Stromal cell of bone marrow (primary cell): ENCODE measurements at places on chromosomes 12 and 14.

DNA sequence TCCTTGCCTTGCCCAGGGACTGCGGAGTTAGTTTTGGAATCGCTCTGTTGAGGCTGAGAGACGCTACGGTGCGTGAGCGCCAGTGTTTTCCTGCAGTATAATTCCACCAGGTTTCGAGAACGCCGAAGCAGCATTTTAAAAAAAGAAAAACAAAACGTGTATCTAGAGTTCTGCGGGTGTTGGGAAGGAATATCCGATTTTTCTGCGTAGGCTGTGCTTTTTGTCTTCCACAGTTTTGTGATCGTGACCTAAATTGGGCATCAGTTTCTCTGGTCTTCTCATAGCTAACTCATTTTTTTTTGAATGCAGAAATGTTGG is 778 bp downstream of the DNM1L start:
- no peak for DNase-seq

DNA sequence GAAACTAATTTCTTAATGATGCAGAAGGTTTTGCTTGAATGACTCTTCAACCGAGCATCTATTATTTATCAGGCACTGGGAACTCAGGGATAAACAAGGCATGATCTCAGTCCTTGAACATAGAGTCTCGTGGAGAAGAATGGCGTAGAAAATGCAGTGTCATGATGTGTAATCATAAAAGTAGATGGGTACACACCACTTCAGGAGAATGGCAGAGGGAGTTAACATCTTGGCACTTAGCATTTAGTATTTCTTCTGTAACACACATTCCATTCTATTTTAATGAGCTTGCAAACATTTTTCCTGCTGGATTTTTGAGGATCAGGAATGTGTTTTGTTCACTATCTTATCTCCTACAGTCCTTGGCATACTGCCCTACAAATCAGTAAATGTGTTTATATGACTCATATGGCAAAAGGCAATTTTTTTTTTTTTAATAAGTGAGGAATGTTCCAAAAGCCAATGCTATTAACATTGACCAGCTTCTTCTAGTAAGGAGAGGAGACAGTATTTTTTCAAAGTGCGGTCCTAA is 3.8 kb downstream of the TXNRD1 start:
- DNase-seq, result peak; percentile 83

GRCh38 chr12:11868027-11868426 is 202.7 kb upstream of the BCL2L14 start:
- no peak for DNase-seq

- DNase-seq, result no peak
Measured at GRCh38 chr14:99509871-99510555, 28.8 kb downstream of the CCNK start.

GRCh38 chr14:69535230-69535848 is 39.3 kb downstream of the CCDC177 start:
- peak; percentile 38 for DNase-seq

DNA sequence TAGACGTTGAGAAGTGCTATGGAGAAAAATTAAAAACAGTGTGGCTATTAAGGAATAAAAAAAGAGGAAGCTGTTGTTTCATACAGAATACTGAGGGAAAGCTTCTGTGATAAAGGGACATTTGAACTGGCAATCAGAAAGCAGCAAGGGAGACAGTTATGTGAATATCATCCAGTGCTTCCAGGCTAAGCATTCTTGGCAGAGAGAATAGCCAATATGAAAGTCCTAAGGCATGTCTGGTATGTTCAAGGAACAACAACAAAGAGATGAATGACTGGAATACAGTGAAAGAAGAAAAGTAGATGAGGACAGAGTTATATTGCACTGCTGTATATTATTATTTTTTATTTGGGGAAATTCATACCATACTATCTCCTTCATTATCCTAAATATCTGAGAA is 23.9 kb downstream of the SCAF11 start:
- DNase-seq, result peak; percentile 23

DNA sequence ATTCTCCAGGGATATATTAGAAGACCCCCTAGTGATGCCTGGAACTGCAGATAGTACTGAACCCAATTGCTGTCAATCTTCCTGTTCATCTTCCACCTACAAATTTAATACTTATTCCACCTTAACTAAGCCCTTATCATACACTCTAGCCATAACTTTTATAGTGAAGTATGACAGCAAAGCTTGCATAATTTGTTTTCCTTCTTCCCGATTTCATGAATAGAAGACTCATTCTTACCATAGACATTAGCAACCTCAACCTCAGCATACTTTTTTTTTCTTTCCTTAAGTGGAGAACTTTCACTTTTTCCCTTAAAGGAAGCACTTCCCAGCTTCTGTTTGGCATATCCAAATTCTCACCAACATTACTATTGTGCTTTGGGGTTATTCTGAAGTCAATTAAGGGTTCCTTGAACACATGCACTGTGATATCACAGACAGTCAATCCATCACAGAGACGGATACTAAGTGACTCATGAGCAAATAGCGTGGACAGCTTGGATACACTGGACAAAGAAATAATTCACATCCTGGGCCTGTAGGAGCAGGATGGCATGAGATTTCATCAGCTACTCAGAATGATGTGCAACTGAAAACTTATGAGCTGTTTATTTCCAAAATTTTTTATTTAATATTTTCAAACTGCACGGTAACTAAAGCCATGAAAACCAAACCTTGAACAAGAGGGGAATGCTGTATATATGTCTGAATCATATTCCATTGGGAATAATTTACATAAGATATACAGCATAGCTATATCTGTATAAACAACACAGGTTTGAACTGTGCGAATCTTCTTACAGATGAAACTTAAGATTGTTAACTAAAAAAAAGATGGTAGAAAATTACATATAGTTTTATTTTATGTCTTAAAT is 63.9 kb downstream of the SYT1 start:
- DNase-seq, result peak; percentile 21

DNA sequence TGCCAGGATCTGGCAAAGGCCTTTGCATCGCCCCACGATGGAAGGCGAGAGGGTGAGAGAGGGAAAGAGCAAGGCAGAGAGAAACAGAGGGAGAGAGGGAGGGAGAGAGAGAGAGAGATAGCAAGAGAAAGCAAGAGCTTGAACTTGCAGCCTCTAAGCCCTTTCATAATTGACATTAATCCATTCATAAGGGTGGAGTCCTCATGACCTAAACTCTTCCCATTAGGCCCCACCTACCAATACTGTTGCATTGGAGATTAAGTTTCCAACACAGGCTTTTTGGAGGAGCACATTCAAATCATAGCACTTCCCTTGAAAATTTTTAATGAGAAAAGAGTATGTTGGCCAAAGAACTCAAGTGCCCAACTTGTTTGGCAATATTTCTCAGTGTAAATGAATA is 48.6 kb upstream of the ZDHHC17 start:
- DNase-seq, result no peak

DNA sequence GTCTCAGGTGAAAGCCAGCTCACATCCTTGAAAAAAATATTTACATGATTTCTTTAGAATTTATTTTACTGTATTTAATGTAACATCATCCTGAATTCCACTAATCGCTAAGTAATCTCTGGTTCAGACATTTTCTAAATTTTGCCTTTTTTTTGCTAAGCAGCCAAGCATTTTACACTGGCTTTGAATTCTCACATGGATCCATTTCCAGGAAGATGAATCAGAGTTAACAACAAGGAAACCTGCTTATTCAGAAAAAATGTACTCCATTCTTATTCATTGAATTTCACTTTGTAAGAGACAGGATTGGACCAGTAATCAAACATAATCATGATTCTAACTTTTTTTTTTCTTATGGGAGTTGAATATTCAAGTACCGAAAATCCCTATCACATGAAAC is 1785.1 kb upstream of the FLRT2 start:
- peak; percentile 1 for DNase-seq

DNA sequence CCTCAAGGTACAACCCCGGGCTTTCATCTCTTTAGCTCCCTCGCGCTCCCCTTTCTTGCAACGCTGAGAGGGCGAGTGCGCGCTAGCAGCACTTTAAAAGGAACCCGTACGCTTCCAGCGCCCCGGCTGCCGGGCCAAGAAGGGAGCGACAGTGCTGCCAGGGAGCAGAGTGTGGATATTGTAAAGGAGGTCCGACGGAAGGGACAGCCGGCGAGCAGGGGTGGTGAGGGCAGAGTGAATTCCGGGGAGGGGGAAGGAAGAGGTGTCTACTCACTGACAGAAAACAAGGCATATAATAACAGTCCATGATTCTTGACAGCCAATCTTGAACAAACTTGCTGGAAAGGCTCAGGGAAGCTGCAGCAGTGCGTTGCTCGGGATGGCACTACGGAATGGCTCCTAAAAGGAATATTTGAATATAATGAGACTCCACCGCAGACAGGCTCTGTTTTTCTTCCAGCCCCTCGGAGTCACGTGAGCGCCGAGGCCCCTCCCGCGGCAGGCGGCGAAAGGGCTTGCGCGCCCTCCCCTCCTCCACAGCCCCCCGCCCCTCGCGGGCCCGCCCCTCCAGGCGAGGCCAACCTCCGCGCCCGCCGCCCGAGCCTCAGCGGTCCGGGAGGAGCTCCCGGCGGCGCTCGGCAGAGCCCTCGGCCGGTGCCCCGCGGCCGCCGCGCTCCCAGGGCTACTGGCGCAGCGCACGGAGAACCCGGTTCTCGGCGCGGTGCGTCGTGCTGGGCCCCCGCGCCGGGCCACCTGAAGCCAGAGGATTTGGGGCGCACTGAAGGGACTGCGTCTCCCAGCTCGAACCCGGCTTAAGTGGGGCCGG is 3.4 kb downstream of the BMP4 start:
- DNase-seq, result peak; percentile 51

DNA sequence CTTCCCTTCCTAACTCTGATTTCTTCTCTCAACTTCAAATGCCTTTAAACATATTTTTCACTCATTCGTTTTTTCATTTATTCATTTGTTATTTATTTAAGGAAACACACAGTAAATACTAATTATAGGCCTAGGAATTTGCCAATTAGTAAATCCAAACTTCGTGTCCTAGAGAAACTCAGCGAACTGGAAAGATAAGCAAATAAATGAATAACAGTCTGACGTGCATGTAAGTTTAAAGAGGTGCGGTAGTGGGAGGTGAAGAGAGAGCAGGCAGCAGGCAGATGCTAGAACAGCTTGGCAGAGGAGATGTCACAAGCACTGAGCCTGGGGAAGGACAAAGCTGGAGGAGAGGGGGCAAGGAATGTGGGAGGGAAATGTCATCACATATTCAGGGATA is 228.2 kb downstream of the DPY19L2 start:
- no peak for DNase-seq

GRCh38 chr12:59597385-59597781 is 1.6 kb downstream of the SLC16A7 start:
- DNase-seq, result peak; percentile 95

DNA sequence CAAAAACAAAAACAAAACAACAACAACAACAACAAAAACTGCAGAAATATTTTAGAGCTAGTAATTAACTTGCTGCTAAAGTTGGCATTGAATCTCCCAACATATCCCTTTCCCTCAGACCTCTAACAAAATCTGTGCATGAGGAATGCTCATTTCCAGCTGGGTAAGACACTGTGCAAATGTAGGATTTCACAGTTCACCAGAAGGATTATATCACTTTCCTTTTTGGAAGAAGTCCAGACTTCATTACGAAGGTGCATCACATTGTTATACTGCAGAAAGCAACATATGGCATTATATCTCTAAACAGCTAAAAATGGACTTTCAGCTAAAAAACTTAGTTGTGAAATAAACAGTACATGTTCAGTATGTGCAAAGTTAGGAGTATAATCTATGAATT is 341.8 kb downstream of the FSCB start:
- DNase-seq, result no peak

DNA sequence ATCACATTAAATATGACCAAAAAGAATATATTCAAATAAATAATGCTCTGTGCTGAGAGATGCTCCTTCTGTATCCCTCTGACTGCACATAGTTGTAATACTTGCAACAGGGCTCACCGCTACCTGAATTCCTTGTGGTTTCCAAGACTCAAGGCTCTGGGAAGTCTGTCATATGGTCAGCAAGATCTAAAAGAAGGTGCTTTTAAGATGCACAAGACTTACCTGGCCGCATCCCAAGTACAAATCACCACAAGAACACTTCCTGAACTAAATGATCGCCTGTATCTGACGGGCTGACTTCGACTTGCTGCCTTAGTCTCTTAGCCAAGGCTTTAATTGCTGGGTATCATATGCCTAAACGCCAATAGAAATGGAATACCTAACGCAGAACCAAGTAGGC is 67.2 kb downstream of the HECTD4 start:
- DNase-seq, result no peak

DNA sequence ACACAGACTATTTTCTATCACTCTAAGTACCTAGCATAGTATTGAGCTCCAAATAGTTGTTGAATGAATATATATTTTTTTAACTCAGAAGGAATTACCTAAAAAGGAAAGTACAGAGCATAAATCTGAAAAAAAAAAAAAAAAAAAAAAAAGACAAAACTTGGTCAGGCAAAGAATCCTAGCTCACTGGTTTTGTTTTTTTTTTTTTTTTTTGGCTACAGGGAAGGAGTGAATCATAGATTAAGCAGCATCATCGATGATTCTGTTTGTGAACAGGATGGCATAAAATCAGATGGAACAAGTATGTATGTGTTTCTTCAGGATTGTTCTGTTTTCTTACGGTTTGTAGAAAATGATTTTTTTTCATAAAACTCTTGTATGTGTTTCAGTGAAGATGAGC is 66.1 kb upstream of the BCAT1 start:
- peak; percentile 48 for DNase-seq

DNA sequence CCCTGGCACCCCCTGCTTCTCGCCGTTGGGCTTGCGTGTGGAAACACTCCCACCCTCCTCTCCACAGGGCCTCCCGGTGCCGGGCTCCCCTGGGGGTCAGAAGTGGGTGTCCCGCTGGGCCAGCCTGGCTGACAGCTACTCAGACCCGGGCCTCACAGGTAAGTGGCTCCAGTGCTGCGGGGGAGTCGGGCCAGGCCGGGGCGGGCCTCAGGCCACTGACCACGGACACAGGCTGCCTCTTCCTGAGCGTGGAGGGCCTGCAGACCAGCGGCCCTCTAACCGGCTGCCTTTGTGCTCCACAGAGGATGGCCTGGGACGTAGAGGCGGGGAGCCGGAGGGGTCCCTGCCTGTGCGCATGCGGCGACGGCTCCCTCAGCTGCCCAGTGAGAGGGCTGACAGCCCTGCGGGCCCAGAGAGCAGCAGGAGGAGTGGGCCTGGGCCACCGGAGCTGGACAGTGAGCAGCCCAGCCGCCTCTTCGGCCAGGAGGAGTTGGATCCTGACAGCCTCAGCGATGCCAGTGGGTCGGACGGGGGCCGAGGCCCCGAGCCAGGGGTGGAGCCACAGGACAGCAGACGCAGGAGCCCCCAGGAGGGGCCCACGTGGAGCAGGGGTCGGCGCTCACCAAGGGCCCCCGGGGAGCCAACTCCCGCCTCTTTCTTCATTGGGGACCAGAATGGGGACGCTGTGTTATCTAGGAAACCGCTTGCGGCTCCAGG is 21.1 kb downstream of the CEP170B start:
- DNase-seq, result no peak

DNA sequence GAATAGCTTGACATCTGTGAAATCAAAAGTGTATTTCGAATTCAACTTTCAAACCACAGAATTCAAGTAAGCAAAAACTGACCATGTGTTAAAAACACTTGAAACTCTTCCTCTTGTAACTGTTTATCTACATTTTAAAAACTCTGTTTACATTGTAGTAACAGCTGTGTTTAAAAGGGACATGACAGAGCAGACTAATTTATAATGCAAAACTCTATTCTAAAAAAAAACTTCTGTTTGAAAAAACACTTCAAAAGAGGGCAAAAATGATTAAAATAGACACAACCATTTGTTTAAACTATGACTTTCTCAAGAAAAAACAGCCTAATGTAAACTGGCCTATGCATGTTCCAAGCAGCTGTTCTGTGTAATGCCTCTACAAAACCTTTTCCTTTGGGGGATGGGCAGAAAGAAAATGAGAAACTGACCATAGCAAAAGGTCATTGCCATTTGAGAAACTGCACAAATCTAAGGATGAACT is 149.1 kb upstream of the HMGA2 start:
- no peak for DNase-seq

- DNase-seq, result no peak
Measured at GRCh38 chr14:61077951-61078720, 97.1 kb downstream of the SLC38A6 start.
